ENCODE measurements at places on chromosomes 2 and 18. TPM values are rescaled to one million over a fixed set of nuclear protein-coding genes. Genes with fewer than 3 reads are reported as not detected.

DNA sequence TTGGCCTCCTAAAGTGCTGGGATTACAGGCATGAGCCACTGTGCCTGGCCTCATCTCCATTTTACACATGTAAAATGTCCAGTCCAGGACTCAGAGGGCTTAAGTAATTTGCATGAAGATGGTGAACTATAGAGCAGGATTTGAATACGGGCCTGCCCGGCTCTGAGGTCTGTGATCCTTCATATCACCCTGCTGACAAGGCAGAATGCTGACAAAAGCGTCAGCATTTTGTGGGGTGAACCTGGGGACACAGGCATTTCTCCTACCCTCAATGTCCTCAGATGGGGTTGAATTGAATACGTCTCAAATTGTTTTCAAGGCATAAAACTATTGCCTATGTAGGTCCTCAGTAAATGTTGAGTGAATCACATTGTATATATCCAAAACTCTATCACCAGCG lies 57.2 kb upstream of the GATA6 start:
- H3K4me1 ChIP-seq = no peaks in the 10 kb centered on the region
- no peaks in the 10 kb centered on the region for H3K27me3 ChIP-seq
- no peak overlapping the region for H3K4me3 ChIP-seq
- DNase-seq = no peak

- H3K36me3 ChIP-seq = no peaks in the 10 kb centered on the region
- no peaks in the 10 kb centered on the region for H3K27me3 ChIP-seq
Observed at GRCh38 chr2:29991086-29991485, 69.7 kb upstream of the ALK start.

- H3K4me1 ChIP-seq = no peaks in the 10 kb centered on the region
- no peak for DNase-seq
- no peaks in the 10 kb centered on the region for H3K36me3 ChIP-seq
- H3K27me3 ChIP-seq = no peaks in the 10 kb centered on the region
- H3K27ac ChIP-seq = no peak overlapping the region
- H3K4me3 ChIP-seq = no peak overlapping the region
Observed at GRCh38 chr18:27797484-27797883, 379.4 kb downstream of the CDH2 start.

DNA sequence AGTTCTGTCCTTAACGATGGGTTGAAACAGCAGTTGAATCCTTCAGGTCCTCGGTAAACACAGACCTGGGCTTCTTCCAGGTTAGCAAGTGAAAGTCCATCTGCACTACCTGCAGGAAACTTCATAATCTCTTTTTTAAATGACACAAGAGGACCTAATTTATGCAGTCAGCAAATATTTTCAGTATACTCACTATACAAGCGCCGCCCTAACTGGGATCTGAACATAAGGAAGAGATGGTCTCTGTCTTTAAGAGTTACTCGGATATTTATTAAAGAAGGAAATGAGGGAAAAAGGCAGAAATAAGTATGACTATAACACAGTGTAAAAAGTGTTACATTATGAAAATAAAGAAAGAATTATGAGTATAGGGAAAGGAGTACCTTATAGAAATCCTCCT lies 103.3 kb downstream of the NBAS start:
- H3K27me3 ChIP-seq = no peaks in the 10 kb centered on the region
- H3K36me3 ChIP-seq = no peaks in the 10 kb centered on the region
- H3K4me1 ChIP-seq = no peaks in the 10 kb centered on the region
- no peak for DNase-seq

DNA sequence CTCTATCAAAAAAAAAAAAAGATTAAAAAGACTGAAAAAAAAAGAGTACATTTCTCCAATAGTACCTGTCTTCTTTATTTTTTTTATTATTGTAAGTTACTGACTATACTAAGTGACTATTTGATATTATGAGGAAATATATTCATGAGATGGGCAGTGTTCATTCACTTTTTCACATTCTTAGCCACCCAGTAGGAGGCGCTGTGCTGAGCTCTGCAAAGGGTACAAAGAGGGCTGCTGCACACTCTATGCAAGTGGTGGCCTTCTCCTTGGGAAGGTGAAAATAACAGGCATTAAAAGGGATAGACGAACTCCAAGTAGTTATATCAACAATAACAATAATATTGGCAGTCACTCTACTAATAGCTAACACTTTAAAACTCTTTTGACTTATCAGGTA lies 1034.9 kb upstream of the FANCL start:
- H3K4me3 ChIP-seq = no peak overlapping the region
- no peaks in the 10 kb centered on the region for H3K4me1 ChIP-seq
- H3K27ac ChIP-seq = no peak overlapping the region
- H3K27me3 ChIP-seq = no peaks in the 10 kb centered on the region

GRCh38 chr2:235378246-235378645 lies 115.6 kb upstream of the AGAP1 start:
- no peaks in the 10 kb centered on the region for H3K4me1 ChIP-seq
- H3K4me3 ChIP-seq = no peak overlapping the region
- no peaks in the 10 kb centered on the region for H3K36me3 ChIP-seq

DNA sequence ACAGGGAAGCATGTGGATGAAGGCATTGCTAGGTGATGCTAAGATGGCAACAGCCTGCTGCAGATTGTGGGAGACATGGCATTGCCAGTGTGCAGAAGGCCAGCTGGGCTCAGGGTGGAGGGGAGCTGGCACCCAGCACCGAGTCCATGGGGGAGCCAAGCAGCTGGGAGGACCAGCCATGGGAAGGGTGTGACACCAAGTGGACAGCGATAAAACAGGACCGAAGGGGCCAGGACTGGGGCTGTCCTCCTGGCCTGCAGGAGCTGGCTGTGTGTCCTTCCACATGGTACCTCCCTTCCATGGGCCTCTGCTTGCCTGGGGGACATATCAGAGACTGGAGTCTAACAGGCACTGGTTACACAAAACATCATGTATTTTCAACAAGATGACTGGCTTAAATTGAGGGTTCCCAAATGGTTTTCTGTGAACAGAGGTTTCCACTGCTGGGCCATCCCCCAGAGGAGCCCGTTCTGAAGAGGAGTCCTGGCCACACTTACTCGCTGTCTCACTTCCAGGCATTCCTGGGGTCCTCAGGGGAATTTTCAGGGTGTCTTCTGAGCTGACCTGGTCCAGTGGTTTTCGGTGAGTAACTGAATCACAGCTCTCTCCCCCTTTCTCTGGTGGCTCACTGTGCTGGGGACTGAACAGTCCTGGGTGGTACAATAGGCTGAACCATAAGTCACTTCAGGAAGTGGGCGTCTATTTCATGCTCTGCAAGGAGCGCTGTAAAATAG lies 60.4 kb upstream of the TNP1 start:
- DNase-seq = no peak
- no peak overlapping the region for H3K4me3 ChIP-seq

- DNase-seq = no peak
- no peak overlapping the region for H3K27ac ChIP-seq
- no peaks in the 10 kb centered on the region for H3K27me3 ChIP-seq
- no peaks in the 10 kb centered on the region for H3K4me1 ChIP-seq
- H3K36me3 ChIP-seq = no peaks in the 10 kb centered on the region
- no peak overlapping the region for H3K4me3 ChIP-seq
Observed at GRCh38 chr2:208466151-208466919, 59.7 kb downstream of the PTH2R start.

DNA sequence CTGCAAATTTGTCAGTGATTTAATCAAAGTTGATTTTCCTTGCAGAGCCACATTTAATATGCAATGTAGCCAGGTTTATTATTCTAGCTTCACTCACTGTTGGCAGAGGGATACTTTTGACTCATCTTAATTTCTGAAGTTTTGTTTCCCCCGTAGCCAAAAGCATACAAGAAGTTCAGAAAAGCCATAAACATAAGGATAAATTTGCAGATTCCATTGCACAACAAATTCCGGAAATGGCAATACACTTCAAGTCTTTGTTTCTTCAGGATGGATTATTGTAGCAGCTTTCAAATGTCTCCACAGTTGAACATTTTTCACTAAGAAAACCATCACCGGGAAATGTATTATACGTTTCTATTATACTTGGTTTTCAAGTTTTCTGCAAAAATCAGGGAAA lies 88.0 kb upstream of the ZCCHC2 start:
- no peak overlapping the region for H3K4me3 ChIP-seq
- no peaks in the 10 kb centered on the region for H3K27me3 ChIP-seq
- no peaks in the 10 kb centered on the region for H3K4me1 ChIP-seq
- no peaks in the 10 kb centered on the region for H3K36me3 ChIP-seq

DNA sequence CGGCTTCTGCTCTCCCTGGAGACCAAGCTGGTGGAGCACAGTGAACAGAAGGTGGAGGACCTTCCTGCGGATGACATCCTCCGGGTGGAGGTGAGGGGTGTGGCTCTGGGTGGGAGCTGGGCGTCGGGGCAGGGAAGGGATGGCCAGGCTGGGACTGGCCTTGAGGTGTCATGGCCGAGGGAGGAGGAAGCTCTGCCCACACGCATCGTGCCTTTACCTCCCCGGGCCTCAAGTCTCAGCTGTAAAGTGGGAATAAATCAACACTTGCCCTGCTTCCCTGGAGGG lies 98.2 kb downstream of the DYSF start:
- no peaks in the 10 kb centered on the region for H3K36me3 ChIP-seq
- H3K27me3 ChIP-seq = no peaks in the 10 kb centered on the region
- H3K4me3 ChIP-seq = no peak overlapping the region
- no peak for DNase-seq

OTOS gene
- total RNA-seq = not detected

UPP2 gene
- total RNA-seq = not detected

SOCS6 gene
- 60.1 TPM for total RNA-seq

CDK15 gene
- 1.0 TPM for total RNA-seq

DAW1 gene
- not detected for total RNA-seq

LIMS3 gene
- 2.1 TPM for total RNA-seq

SPATS2L gene
- total RNA-seq = 142 TPM

All from Peyer's patch (tissue), 4 donors.